ENCODE measurements at places on chromosomes 12 and 14.
A peak's percentile ranks its signal among the peaks of the same experiment; 100 is the strongest.

- no peak for DNase-seq
These were observed 46.8 kb downstream of the PRKCH start for GRCh38 chr14:61368114-61368710.

GRCh38 chr14:86799244-86799647, 1193.7 kb downstream of the GALC start:
- DNase-seq: no peak

- DNase-seq: no peak
These were observed 156.1 kb upstream of the ALG10B start for GRCh38 chr12:38160318-38161122.

GRCh38 chr12:89799316-89799715, 90.7 kb upstream of the ATP2B1 start:
- DNase-seq: no peak

GRCh38 chr14:61477712-61478462, 156.5 kb downstream of the PRKCH start:
- DNase-seq: no peak

DNA sequence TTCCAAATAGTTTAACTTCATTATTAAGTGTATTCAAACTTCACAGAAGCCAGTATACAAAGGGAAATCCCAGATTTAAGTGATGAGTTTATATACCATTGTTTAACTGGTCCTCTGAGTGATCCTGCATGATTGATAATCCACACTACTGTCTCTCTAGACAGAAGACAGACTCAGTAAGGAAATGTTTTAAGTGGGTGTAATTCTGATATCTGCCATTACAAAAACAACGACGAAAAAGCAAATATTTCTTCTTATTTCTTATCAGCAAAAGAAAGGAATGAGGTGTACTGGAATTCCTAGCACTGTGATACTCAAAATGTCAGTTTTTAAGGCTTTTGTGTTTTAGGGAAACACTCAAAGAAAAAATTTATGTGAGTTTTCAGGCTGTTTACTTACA, 127.5 kb downstream of the GPHN start:
- no peak for DNase-seq

- DNase-seq: no peak
These were observed 269.5 kb downstream of the FBXL14 start for GRCh38 chr12:1324910-1325309.

GRCh38 chr12:67819902-67820301, 169.3 kb upstream of the IFNG-AS1 start:
- DNase-seq: no peak

DNA sequence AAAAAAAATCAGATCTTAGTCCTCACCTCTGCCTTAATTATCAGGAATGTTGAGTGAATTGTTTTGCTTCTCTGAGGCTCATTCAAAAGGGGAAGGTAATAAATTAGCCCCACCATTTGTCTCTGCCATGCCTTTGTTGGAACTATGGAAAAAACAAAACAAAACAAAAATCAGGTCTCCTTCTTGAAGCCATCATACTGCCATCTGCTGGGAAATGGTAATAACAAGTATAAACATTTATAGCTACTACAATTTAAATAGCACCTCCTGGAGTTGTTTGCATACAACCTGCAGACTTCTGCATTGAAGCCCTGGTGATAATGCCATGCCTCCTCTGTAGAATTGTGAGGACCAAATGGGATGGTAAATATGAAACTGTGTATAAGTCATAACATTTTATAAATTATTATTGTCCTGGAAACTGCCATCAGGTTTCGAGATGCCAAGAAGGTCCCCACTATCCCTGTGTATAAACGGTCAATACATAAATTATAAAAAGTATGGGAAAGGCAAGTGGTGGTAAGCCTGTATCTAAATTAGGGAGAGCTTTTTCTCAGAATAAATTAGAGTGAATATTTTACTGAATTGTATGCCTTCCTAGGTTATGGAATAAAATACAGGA, 87.2 kb upstream of the FGD4 start:
- no peak for DNase-seq

DNA sequence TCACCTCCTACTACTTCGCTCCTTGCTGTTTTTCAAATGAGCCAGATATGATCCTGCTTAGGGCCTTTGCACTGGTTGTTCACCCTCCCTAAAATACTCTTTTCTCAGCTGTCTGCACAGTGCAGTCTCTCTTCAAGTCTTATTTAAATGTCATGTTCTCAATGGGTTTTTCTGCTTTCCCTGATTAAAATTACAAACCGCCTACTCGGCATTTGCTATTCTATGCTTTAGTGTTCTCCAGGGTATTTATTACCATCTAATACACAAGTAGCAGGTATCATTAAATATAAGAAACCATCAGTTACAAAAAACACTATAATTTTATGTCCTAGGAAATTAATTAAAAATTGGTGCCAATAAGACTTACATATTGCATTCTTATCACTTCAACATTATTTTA, 108.0 kb upstream of the TMTC1 start:
- no peak for DNase-seq

- DNase-seq: no peak
These were observed 459 bp downstream of the ITGA7 start for GRCh38 chr12:55707219-55707671.

DNA sequence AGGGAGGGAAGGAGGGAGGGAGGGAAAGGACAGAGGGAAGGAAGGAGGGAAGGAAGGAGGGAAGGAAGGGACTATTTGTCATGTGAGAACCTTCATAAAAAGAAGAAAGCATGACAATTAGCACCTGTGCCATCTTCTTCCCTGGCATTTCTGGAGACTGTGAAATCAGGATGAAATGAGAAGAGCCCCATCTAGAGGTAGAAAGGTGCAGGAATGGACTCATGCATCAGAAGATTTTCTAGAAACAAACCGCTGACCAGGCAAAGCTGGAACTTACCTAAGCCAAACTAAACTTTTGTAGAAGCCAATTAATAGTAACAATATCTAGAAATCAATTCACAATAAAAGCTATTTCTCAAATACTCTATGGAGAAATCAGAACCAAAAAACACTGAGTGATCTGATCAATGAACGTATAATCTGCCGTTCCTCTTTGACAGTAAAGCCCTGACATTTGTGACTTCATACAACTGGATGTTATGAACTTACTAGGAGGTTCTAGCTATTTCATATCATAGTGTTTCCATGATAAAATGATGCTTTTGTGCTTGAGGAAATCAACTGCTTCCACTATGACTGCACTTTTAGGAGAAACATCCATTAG, 24.4 kb upstream of the CRACR2A start:
- no peak for DNase-seq

DNA sequence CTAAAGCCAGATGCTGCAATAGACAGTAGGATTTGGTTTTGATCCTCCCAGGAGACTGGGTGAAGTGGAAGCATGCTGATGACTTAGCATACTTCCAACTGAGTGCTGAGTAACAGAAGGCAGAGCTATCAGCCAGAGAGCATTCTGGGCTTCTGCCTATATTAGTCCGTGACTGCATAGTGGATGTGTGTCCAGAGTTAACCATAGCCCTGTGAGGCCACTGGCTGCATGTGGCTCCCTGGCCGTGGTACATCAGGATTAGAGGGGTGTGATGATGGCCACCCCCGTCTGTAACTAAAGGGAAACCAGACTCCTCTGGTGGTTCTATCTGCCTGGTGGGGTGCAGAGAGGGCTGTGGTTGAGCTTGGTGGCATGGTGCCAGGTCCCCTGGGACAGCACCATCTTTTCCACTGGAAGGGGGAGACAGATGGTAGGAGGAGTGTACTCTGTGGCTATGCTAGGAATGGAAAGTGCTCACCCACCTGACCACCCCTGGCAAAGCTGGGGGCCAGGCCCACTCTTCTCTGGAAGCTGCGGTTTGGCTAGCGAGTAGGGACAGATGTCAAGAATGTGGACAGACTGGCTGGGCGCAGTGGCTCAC, 27.4 kb downstream of the ABCD4 start:
- DNase-seq: no peak

DNA sequence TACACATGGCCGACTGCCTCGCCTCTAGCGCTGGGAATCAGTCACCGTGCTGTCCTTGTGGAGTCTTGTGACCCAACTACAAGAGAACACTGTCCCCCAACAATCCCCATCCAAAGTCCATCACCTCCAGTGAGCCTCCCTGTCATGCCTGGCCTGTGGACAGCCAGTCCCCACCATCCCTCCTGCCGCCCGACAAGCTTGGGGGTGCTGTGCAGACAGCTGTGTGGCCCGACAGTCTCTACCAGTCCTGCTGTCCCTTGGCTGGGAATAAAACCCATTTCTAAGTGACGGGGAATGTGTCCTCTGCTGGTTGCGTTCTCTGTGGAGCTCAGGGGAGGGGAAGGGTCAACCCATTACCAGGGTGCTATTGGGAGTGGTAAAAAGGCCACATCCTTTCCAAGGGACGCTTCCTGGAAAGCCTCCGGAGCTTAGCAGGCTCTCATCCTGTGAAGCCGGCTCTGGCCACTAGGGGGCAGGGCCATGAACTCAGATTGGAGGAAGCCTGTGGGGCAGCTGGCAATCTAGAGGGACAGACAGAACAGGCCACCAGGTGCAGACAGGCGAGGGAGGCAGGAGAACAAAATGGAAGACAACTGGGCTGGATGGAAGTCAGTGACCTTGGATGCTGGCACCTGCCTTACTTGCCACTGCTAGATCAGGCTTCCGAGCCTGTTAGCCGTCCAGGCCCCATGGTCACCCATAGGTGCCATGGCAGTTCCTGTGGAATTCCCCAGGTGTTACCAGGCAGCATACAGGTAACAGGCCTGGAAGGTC, 12.0 kb upstream of the BLTP3B start:
- DNase-seq: peak; percentile 79

DNA sequence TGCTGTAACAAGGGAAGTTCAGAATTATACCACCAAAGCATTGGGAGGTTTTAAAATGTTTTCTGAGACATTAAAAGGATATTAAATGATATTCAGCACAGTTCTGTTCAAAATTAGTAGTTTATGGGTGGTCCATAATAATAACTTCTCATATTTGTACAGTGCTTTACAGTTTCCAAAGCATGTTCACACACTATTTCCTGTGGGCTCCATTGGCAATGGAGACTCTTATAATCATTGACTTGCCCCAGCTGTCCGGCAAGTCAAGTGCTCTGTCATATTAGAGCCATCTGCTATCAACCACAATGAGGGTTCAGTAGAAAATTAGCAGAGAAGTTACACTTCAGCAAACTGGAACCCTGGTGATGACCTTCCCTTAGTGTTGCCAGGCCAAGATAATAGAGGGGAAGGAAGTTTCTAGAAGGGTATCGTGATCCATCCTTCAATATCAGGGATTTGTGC, 526.6 kb upstream of the CCDC196 start:
- no peak for DNase-seq

- no peak for DNase-seq
These were observed 92.3 kb upstream of the DCN start for GRCh38 chr12:91274916-91275315.

DNA sequence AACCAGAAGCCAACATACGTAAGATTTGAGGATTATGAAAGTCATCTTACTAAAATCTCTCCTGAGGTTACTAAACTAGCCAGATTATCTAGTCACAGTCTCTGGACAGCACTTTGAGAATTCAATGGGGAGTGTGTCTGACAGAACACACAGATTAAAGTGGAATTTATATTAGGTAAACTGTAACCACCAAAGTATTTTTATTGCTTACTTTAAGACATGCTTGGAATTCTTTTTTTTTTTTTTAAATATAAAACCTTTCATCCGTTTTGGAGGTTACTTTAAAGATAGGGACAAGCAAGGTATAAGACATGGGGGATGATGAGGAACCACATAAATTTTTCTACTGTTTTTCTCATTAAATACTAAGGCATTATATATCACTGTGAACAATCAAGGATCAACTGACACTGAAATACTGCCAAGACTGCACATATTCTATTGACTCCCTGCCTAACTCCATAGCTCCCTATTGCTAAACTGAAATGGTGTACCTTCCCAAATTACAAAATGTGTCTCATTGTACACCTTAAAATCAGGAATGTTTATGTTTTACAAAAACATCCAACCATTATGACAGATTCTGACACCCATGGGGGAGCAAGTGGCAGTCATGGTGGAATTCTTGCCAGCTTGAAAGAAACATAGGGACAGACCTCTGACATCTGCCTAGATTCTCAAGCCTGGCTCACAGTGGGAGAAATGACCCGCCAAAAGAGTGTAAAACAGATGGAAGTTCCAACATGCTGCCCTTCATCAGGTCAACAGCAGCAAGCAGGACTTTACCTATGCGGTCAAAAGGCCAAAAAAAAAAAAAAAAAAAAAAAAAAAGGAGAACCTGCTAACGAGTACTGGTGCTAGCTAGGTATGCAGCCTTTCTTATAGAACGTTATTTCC, 239.3 kb downstream of the MED13L start:
- no peak for DNase-seq

Measured in stimulated activated CD4-positive, alpha-beta T cell treated with anti-CD3 and anti-CD28 coated beads, Interleukin-12 subunit alpha, Interleukin-12 subunit beta, amount 100 ng/mL, for 48 hours (primary cell).